ENCODE measurements at places on chromosomes 7 and 10.

GRCh38 chr7:123216825-123217224 is 17.1 kb upstream of the SLC13A1 start:
- no peak for DNase-seq

DNA sequence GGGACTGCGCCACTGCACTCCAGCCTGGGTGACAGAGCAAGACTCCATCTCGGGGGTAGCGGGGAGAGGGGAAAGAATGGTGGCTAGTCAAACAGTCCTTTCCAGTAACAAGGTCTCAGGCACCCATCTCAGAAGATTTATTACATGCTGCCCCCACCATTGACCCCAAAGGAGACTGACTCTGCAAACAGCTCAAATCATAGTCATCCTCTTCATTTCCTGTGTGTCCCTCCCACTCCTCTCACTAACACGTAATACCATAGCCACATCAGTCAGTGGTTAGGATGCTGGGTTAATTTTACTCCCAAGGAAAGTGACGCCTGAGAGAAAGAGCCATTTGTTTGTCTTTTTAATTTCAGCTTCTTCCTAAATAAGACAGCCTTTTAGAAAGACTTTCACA is 56.6 kb upstream of the BET1 start:
- DNase-seq, result no peak

DNA sequence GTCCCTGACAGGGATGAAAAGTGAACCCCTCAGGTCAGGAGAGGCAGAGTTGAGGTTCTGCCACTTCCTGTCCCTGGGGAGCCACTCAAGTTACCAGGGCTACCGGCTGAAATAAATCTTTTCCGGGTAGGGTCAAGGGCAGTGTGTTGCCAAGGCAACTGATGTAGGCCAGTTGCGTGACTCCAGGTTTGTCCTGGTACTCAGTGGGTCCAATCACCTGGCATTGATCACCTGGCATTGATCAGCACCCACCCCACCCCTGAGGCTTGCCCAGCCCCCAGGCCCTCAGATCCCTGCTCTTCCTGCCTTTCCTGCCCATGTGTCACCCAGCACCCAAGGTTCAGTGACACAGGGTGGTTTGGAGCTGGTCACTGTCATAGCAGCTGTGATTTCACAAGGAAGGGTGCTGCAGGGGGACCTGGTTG is 5.9 kb downstream of the SAP25 start:
- no peak for DNase-seq

GRCh38 chr10:77398558-77398957 is 239.1 kb downstream of the KCNMA1 start:
- DNase-seq, result no peak

DNA sequence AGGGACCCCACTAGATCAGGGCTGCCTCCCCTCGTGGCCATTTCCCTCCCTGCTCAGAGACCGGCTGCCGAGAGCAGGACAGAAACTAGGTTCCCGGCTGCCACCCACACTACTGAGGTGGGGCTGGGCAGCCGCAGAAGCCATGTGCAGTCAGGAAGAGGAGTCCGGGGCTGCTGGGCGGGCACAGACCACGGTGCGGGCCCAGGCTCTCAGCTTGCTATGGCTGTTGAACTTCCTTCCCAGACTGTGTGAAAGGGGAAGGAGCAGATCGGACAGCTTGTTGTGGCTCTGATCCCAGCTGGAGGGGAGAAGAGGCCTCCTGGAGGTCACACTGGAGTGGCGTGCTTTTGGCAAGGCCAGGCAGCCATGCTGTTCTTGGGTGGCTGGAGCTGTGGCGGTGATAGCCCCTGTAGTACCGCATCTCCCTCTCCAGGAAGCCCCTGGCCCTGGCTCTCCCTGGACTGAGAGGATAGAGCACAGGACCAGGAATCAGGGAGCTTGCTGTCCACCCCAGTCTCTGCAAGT is 56.8 kb downstream of the HK1 start:
- DNase-seq, result no peak

DNA sequence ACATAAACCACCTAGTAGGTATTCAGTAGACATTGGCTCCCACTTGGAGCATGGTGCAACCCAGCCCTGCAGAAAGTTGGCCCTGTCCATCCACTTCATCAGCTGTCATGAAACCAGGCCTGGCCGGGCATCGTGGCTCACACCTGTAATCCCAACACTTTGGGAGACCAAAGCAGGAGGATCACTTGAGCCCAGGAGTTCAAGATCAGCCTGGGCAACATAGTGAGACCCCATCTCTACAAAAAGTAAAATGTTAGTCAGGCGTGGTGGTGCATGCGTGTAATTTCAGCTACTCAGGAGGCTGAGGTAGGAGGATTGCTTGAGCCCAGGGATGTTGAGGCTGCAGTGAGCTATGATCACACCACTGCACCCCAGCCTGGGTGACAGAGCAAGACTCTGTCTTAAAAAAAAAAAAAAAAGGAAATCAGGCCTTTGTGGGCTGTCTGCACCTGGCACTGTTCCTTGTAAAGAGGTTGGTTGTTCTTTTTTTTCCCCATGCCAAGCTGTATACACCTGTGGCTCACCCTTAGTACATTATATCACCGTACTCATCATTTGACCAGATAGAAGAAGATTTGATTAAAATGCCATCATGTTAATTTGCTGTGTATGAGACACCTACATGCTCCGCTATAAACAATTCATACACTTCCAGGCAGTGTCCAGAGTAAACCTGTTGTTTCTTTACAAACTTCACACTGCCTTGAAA is 45.4 kb upstream of the GRID1 start:
- no peak for DNase-seq

DNA sequence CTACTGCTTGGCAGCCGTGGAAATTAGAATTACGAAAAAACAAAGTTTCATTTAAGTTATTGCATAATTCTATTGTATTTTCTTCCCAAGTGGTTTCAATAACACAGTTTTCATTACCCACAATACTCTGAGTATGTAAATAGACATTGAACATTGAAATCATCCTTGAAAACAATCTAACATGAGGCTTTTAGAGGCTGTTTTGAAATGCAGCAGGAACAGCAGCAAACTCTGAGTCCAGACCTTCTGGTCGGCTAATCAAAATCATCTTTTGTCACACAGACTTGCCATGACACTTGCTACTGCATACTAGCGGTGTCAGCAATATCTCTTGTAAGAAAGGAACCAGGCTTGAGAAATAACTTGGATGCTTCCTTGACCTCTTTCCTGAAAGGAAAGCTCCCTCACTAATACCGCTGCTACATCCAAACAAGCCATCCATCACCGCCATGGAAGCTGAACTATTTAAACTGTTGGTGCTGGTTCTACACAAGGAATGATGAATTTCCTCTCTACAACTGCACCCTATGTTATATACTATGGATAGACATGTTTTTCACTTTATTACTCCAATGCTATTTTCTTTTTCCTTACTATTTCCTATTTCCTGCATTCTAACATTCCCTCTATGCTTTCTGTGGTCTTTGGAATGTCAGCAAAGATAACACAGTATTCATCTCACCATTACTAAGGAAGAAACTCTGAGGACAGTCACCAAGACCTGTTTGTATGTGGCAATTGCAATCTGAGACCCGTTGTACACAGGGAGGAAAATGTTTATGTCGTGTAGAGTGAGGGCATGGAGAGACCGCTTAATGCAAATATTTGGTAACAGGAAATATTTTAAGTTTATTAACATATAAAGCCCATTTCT is 130.8 kb downstream of the ITGA8 start:
- no peak for DNase-seq

DNA sequence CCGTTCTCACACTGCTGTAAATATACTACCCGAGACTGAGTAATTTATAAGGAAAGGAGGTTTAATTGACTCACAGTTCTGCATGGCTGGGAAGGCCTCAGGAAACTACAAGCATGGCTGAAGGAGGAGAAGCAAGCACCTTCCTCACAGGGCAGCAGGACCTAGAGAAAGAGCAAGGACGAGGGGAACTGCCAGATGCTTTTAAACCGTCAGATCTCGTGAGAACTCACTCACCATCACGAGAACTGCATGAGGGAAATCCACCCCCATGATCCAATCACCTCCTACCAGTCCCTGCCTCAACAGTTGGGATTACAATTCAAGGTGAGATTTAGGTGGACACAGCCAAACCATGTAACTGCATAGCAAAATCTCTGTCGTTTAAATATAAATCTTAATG is at the start of gene EBLN1:
EBLN1 (minus strand) TSS at position 174 of the 400 bp plus-strand sequence. CDS start 8,032 bp downstream, outside the sequence.
- DNase-seq, result no peak

GRCh38 chr7:137985253-137985896 is 16.5 kb downstream of the CREB3L2 start:
- DNase-seq, result no peak
